ENCODE measurements at places on chromosomes 3 and 15.

DNA sequence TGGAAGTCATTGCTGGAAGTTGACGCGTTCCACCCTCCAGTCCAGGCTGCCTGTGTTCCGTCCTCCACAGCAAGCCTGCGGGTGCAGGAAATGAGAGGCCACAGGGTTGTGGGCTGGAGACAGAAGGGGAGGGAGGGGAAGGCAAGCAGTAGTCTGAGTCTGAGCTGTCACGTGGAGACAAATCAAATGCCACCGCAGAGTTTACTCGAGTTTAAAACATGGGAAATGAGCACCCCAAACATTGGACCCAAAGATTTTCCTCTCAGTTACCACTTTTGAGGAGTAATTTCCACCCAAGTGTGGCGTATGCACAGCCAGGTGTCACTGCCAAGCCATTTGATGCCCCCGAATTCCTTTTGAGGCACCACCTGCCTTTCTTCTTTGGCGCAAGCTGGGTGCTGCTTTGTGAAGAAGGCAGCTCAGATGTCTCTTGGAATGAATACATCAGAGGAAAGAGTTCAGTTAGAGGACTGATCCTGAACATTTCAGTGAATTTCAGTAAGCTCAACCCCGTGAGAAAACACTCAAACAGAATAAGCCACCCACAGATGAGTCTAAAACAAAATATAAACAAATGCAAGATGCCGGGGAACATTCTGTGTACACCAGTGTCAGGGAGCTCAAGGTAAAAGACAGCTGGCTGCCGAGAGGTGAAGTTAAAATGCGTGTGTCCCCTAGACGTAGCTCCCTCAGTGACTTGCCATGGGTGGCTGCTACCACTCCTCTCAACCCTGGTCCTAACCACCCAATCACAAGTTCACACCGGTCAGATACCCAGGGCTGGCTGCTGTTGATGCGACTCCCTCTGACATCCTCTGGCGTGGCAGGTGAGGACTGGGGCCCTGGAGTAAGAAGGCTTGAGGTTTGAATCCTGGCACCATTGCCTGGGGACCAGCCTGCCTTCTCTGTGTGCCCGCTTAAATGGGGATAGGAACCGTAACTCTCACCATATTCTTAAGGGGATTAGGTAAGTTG lies 203.8 kb downstream of the UACA start:
- DNase-seq: peak; percentile 41

GRCh38 chr3:74447221-74447620 lies 167.2 kb downstream of the CNTN3 start:
- no peak for DNase-seq

DNA sequence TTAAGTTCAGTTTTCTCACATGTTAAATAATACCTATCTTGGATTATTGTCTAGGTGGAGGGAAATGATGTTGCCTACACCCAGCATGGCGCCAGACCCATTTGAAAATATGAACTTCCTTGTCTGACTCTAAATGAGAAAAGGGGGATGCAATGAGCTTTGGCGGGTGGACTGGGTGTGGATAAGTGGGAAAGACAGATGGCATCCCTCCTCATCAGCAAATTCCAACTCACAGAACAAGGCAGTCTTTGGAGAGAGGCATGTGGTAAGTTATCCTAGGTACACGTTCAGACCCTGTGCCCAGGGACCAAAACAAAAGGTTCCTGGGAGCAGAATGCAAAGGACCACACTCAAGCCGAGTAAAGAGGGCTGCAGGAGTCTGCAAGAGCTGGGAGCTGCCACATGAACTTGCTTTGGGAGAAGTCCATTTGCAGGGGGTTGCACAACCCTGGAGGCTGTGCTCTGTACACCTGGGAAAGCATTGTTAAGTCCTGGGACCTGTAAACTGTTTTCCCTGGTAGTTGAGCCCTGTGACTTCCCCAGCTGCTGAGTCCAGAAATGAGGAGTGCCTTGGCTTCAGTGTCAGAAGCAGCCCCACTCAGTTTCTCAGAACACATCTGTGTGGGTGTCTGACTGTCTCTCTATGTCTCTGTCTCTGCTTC lies 102.3 kb upstream of the TPM1 start:
- no peak for DNase-seq

GRCh38 chr15:73303636-73304035 lies 65.1 kb downstream of the HCN4 start:
- no peak for DNase-seq

DNA sequence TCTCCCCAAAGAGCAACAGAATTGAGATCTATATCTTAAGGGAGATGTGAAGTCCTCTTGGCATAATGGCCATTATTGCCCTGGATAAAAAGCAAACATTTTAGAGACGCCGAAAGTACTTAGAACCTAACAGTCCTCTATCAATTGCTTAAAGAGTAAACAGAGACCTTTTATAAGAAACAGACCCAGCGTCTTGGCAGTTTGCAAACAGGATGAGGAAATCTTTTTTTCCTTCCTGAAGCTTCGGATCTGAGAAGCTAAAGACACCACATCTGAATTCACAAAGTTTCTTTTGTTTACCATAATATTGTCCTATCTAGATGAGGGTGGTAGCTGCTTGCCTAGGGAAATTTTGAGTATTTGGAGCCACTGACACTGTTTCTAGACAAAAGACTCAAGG lies 59.9 kb upstream of the LIMD1 start:
- DNase-seq: no peak

GRCh38 chr3:76582632-76583378 lies 457.1 kb upstream of the ROBO2 start:
- DNase-seq: no peak

- DNase-seq: no peak
Observed at GRCh38 chr3:195856410-195857084, 44.8 kb upstream of the MUC4 start.

GRCh38 chr15:88401996-88402656 lies 65.1 kb downstream of the MRPL46 start:
- no peak for DNase-seq

- no peak for DNase-seq
Observed at GRCh38 chr3:192652727-192653126, 74.6 kb downstream of the FGF12 start.

DNA sequence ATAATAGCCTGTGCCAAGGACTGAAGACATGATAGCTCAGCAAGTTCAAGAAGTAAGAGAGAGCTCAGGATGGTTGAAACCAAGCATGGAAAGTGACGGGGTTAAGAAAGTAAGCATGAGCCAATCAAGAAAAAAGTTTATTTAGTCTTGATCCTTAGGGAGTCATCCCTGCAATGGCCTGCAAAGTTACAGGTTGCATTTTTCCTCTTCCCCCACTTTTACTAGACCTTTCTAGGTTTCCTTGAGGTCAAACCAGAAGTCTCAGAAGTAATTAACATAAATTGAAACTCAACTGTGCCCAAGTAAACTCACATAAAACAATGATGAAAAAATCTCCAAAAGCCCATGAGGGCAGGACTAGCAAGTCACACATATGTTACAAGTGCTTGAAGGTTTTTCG lies 250.9 kb downstream of the MAGI1 start:
- no peak for DNase-seq

DNA sequence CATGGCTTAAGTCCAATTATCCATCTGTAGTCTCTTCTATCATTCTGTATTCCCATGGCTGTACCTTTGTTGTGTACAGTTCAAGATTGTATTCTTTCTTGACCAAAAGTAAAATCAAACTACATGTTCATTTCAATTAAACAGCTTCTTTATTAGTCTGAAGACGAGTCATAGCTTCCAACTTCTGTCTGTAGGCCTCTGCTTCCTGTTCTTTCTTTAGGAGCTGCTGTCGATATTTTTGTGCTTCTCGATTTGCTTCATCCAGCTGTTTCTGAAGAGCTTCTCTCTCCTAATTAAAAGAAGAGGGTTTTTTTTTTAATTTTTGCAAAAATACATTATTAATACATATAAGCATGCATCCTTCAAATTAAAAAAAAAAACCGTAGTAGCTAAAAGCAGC lies 13.0 kb upstream of the HDC start:
- DNase-seq: no peak

DNA sequence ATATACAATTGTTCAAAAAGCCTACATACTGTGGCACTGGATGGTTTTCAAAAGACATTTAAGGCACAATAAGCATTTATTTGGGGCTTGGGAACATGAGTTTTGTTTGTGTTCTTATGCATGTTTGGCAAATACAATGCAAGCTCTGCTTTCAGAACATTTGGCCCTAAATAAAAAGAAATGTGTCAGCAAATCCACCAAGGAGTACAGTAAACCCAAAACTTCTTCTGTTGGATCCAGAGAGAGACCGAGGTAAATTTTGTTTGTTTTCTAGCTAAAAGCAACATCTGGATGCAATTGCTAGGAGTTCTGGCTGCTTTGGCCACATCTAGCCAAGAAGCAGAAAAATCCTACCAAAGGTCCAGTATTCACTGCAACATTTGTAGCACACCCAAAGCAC lies 168.8 kb downstream of the DCLK3 start:
- DNase-seq: no peak

DNA sequence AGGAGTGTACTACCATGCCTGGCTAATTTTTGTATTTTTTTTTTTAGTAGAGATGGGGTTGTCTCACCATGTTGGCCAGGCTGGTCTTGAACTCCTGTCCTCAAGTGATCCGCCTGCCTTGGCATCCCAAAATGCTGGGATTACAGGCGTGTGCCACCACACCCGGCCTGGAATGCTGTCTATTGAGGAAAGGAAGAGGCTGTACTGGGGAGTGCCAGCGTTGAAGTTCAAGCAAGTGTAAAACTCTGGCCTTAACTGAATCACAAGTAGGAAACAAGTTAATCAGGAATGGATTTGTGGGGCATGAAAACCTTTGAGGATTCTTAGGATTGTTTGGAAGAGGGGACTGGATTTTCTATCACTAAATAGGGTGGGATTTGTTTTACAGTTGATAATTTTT lies 1.4 kb upstream of the SENP2 start:
- no peak for DNase-seq

GRCh38 chr15:96058103-96058851 lies 272.2 kb upstream of the NR2F2 start:
- no peak for DNase-seq

- no peak for DNase-seq
Observed at GRCh38 chr3:8667463-8668091, 23.0 kb upstream of the SSUH2 start.

DNA sequence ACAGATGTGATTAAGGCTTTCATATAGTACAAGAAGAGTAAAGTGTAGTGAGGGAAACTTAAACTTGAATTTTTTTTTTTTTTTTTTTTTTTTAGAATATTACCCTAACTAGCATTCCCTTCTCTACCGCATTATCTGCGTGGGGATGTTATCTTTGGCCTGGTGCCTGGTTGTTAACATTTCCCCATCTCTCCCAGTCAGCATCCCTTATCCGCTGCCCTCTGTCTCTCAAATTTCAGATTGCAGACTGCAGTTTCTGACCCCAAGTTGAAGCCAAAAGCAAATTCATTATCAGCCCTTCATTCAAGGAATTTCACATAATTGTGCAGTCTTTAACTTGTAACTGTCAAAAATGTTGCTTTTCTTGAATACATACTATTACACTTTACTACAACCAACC lies 353.0 kb downstream of the PLOD2 start:
- no peak for DNase-seq

Measured in stimulated activated CD8-positive, alpha-beta memory T cell treated with anti-CD3 and anti-CD28 coated beads, Interleukin-7, amount 100 ng/mL, for 4 hours (primary cell).